Mammary microvascular endothelial cell (primary cell): ENCODE measurements at places on chromosomes 5 and 9. TPM values are rescaled to one million over a fixed set of nuclear protein-coding genes. Genes with fewer than 3 reads are reported as not detected.

Gene FOXI1
- total RNA-seq = not detected in 2 replicates

Gene KIF12
- total RNA-seq = 0.80 and 0.94 TPM in 2 replicates

Gene TMC1
- total RNA-seq = 0.13 TPM in 1 of 2 replicates, not detected in the other

Gene TAF1L
- not detected in 2 replicates for total RNA-seq

Gene CCNO
- total RNA-seq = 0.13 and 0.44 TPM in 2 replicates

Gene SLC25A46
- total RNA-seq = 50.0 and 51.4 TPM in 2 replicates

Gene EGFLAM
- 1.1 and 1.5 TPM in 2 replicates for total RNA-seq

Gene FRMD3
- total RNA-seq = 12.1 and 18.2 TPM in 2 replicates

Gene ENTREP1
- total RNA-seq = 3.3 and 3.7 TPM in 2 replicates

Gene SLC6A19
- not detected in 2 replicates for total RNA-seq

Gene LCN12
- not detected in 2 replicates for total RNA-seq

Gene FAM151B
- total RNA-seq = 0.87 and 3.5 TPM in 2 replicates

Gene MED22
- 18.1 and 19.2 TPM in 2 replicates for total RNA-seq
